Stimulated activated CD8-positive, alpha-beta memory T cell treated with anti-CD3 and anti-CD28 coated beads, Interleukin-4, amount 100 ng/mL, for 4 hours (primary cell): ENCODE measurements at places on chromosomes 1 and 21.

DNA sequence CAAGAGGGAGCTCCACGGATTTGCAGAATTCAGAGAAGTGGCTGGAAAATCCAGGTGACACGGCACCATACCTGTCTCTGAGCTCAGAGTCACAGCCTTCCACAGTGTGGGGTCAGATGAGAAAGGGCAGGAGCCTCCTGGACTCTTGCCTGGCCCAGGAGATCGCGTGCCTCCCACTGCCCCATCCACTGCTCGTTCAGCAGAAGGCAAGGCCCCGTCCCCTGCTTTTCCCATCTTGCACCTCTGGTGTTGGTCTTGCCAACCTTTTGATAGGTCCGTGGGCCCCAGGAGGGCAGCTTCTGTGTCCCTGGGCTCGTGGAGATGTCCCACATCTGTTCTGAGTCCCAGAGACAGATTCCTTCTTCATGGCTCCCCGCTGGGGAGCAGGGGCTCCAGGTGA lies 83.7 kb upstream of the VAMP3 start:
- DNase-seq, result no peak

DNA sequence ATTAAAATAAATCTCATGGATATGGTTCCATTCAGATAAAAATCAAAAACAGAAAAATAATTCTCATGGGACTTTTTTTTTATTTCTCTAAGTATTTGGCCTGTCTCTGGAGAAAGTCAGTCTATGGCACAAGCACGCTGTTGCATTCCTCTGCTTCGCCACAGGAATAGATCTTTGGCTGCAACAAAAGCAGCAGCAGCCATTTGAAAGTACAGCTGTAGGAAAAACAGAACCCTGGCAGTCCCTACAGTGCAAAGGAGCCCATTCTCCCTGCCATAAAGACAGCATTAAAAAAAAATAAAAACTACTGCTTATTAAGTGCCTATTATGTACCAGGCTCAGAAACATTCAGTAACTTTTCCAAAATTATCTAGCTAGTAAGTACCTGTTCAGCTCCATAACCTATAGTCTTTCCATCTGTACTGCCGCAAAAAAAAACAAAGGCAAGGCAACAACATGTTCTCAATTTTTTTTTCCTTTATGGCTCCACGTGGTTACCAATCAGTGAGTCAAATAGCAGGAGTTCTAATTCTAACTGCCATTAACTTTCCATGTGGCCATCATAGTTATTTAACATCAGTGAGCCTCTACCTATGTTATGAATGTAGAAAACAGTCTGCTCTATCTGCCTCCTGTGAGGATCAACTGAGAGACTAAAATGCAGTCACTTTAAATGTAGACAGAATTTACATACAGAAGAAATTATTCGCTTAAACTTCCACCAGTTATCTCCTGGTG lies 22.7 kb downstream of the SLC35D1 start:
- DNase-seq, result no peak

DNA sequence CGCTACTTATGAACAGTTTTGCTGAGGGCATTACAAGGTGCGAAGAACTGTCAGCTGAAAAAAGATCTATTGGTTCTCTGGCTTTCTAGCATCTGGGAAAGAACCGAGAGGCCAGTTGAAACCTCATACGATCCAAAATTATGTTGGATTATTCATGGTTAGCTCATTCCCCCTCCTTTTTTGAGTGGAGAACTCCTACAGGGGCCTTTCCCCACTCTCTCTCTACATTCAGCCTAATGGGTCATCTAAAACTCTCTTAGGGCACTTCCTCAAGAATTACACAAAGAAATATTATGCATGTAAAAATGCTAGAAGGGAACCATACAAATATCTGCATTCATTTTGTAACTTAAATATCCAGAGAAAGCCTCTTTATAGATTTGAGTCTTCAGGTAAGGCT lies 358.2 kb downstream of the ADGRL2 start:
- DNase-seq, result no peak

DNA sequence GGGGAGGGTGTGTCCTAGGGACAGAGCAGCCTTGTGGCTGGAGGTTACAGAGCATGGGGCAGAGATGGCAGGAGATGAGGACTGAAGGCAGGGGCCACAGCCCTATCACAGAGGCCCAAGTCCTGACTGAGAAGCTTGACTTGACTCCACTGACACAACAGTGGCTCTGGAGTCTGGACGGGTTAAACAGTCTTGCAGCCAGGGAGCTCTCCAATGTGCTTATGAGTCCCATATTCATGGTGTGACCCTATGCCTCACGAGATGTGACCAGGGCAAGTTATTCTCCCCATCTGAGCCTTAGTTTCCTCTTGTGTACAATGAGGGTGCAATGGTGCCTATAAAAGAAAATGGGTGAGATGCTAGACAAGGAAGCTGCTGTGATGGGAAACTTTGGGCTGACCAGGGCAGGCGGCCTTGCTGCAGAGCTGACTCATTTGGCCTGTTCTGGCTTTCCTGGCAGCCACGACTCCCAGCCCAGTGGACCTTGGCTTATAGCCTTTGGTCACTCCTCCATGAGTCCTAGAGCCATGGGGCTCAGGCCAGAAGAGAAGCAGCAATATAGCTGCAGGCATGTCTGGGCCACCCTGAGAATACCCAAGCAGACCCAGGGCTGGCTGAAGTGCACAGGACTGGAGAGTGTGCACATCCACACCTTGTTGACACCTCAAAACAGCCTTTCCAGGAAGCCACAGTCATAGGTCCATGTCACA lies 2.8 kb upstream of the TTC22 start:
- no peak for DNase-seq

DNA sequence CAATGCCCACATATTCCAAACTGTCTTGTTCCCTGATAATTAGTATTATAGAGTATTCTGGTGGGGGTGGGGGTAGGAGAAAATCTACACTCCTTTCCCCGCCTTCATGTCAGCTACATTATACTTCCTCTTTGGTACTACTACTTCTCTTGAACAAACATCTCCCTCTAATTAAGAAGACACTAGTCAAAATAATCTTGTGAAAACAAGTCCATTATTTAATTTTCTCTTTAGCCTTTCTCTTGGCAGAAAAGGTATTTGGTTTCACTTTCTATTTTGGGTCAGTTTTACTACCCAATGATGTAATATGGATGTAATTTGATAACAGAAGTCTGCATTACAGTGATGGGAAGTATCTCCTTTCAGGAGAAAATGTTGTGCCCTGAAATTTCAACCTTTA lies 22.5 kb downstream of the NTMT2 start:
- no peak for DNase-seq

- no peak for DNase-seq
These were observed 116.3 kb downstream of the NCAM2 start for GRCh38 chr21:21114461-21114860.

DNA sequence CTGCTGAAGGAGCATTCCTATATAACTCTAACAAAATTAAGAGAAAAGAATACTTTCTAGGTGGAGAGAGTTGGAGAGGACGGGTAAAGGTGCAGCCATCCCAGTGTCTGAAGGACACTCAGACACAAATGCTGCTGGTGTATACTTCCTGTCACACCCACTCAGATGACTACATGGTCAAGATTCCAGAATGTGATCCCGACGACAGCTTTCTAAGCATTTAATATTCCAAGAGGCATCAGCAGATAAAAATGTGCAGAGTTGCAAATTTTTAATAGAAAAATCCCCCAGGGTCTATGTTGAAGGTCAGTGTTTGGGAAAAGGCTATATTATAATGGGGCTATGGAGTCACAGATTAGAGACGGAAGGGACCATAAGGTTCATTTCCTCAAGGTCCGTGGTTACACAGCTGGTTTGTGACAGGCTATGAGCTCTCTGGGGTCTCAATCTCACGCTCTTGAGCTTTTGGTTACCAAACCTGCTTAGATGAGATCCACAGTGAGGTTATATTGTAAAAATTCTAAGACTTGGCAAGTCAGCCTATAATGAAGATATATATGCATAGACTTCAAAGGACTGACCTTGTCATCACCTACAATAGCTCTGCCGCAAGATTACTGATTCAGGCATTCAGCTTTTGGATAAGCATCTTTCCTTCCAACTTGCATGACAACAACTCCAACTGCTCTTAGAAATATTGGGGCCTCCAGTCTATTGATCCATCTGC lies 35.1 kb downstream of the ZNF281 start:
- no peak for DNase-seq

DNA sequence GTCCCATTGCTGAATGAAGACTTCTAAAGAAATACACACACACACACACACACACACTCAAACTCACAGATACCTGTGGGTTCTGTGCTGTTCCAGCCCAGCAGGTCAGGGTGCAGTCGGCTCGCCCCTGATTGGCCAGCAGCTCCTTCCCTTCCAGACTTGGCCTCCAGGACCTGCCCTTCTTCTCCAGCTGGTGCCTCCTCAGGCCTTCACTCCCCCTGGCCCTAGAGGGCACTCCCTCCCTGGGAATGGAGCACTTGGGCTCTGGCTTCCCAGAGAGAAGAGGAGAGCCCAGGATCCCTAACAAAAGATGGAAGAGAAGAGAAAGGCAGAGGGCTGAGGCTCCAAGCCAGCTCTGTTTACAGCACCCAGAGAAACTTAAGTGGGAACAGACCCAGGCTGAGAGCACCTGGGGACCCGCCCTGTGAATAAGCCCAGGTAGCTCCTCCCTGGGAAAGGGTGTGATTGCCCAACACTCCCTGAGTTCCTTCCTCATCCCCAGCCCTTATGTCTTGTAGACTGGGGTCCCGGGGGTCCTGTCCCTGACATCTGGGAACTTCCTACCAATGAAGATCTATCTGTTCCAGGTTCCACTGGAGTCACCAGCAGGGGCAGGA lies at the start of gene PGLYRP3:
TSS of gene PGLYRP3 (minus strand) at position 383 of the 617 bp plus-strand sequence. CDS start 2,287 bp downstream, outside the sequence.
- DNase-seq, result no peak

GRCh38 chr21:38493549-38494250 lies 4.6 kb downstream of the ERG start:
- no peak for DNase-seq

- no peak for DNase-seq
These were observed 63.7 kb upstream of the CAMK1G start for GRCh38 chr1:209519786-209520185.
